ENCODE measurements at places on chromosomes 4 and X.

GRCh38 chr4:20445933-20446723 is 194.4 kb downstream of the SLIT2 start:
- DNase-seq: no peak

DNA sequence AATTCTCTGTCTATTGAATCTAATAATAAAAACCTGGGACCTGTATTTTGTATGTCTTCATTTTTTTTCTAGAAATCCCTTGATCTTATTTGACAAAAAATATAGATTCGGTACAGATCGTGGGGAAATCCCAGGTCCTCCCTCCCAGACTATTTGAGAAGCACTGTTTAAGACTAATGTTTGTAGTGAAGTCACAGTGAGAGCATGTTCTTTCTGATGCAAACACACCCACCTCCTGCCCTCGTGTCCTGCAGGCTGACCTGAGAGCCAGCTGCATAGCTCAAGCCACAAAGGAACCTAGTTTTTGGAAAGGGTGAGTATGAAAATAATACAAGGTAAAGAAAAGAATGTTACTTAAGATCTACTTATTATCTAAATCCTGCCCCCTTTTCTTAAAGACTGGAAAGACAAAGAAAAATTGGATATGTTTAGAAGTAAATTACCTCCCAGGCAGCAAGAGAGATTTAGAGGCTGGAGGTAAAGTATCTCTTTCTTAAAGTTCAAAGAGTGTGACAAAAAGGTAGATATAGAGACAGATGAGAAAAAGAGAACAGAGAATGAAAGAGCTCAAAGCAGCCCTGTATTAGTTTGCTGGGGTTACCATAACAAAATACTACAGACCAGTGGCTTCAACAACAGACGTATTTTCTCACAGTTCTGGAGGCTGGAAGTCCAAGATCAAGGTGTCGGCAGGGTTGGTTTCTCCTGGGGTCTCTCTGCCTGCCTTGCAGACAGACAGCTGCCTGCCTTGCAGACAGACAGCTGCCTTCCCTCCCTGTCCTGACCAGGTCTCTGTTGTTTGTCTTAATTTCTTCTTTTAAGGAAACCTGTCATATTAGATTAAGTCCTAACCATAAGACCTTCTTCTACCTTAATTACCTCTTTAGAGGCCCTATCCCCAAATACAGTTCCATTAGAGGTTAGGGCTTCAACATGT is 20.4 kb upstream of the DCTD start:
- DNase-seq: no peak

DNA sequence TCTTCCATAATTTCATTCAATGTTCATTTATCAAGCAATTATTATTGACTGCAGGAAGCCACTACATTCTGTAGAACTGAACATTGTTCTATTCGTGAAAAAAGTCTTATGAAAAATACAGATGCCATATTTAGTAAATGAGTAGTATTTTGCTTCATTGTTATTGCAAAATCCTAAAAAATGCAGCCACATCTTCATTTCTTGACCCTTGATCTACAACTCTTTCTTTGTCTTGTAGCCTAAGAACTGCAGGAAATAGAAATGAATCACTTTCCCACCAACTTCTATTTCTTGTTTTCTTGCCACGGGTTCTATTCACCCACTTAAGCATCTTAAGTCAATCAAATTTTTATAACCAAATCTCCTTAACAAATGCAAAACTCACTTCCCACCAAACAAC is 63.3 kb downstream of the KCNIP4 start:
- DNase-seq: no peak

- no peak for DNase-seq
Observed at GRCh38 chrX:131910586-131910985, 112.5 kb upstream of the STK26 start.

DNA sequence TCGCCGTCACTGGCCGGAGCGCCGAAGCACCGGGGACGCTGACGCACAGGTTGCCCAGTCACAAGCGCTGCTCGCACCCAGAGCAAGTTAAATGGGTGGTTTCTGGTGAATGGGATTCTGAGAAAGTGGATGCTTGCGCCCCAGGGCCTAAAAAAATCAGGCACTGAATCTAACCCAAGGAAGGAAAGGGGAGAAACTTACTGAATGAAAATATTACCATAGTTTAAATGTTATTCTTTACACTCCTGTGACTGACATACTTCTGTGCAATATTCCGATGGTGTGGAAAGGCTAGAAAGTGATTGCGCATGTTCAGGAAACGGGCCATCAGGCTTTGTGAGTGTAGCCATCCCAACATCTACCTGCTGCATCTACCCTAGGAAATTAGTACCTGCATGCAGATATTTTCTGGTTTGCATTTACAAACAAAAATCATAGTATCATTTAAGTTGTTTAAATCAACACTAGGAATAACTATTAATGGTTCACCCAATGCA is 838 bp upstream of the ABCG2 start:
- DNase-seq: no peak

DNA sequence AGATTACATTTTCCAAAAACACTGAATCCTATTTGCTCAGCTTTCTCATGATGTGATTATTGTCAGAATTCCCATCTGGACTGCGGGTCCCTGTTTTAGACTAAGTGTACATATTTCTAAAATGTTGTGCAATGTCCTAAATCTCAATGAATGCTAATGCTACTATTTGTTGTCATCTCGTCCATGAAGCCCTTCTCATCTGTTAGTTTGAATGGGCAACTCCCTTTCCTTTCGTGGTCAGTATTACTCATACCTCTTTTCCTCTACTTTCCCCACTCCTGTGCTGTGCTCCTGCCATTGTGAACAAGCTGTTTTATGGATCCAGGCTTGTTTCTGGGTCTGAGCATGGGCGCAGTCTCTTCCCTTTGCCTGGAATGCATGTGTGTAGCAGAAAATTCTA is 91.0 kb downstream of the MID1 start:
- DNase-seq: no peak

DNA sequence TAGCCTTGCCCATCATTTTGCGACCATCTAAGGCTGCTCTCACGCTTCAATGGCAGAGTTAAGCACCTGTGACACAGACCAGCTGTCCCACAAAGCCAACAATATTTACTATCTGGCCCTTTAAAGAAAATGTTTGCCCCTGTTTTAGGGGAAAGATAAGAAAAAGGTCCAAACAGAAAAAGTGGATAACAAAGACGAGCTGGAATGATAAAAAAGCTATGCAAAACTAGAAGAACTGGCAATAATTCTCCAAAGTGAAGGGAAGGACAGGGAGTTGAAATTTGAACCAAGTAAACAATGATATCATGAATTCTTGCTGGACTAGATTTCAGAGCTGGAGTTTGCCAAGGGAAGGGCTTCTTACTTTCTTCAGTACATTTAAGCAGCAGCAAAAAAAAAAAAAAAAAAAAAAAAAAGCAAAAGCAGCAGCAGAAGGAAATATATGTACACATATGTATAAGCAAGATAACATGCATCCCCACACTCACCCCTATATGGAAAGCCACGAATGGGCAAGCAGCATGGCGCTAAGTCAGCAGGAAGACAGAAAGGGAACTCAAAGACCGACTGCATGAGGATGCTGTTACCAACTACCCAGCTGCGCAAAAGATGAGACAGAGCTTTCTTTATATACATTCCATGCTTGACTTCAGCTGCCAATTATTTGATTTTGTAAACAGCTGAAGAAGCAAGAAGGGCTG is 12.5 kb downstream of the TRAPPC2 start:
- no peak for DNase-seq

GRCh38 chr4:67201334-67201733 is 344.0 kb downstream of the CENPC start:
- DNase-seq: no peak

DNA sequence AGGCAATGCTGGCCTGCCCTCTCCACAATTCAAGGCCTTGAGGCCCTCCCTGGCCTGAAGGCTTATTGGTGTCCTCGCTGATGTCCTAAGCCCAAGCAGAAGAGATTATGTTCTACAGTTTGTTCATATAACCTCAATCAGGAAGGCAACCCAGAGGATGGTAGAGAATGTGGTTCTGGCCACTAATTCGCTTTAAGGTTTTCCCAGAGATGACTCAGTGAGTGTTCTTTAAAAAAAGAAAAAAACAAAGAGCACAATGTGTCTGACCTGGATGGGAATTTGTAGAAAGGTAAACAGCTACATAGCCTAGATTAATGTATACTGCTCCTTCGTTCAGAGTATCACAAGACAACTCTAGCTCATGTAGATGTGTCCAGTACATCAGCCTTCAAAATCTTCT is 66.0 kb downstream of the MANBA start:
- no peak for DNase-seq

DNA sequence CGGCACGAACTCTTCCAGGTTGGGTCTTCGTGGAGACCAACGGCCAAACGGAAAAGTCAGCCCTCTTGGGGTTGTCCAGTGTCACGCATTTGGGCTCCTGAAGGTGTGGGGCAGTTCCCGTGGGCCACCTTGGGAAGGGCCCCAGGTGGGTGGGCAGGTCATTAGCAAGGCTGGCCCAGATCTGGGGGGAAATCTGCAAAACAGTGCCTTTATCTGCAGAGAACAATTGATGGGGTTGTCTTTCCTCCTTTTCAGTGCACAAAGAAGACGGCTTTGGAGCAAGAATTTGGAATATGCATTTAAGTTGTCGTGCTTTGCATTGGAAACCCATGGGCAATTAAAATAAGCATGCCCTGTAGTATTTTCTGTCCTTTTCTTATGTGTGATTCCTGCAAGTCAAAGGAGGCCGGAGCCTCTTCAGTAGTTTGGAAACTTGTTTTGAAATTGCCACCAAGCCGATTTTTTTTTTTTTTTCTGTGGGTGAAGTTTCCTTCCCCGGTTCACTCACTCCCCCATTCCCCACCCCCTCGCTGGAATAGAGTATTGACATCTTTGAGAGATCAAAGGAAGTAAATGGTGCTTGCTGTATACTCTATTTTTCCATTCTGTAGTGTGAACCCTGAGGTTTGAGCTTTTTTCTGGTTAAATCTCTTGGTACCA is 9.8 kb downstream of the ZIC3 start:
- DNase-seq: no peak

- no peak for DNase-seq
Observed at GRCh38 chr4:137378821-137379220, 153.5 kb downstream of the PCDH18 start.

DNA sequence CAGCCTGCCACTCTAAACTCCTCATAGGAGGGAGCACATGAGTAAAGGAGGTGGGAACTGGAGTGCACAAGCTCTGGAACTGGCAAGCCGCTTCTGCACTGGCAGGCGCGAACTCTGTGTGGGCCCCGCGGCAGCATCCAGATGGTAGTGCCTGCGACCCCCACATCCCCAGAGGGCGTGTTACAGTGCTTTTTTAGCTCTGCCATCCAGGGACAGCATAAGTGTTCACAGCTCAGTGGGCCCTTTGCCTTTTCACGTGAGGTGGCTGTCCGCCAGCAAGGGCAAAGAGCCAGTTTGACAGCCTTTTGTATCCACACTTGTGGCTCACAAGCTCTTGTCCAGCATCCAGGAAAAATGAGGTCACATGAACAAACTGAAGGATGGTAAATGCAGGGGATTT is 581.6 kb upstream of the DIAPH2 start:
- no peak for DNase-seq

DNA sequence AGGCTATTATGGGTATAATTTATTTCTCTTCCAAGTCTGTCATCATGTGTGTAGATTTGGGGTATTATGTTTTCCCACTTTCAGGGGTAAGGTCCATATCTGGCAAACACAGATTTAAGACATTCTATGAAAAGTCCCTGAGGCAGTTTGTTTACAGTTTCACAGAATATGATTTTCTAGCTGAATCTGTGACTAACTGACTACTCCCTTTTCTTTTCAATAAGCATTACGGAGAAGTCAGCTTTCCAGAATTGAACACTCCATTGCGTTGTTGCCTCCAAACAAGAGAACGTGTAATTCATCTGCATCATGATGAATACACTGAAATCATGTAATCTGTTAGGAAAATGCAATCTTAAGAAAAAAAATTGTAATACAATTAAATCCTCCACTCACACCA is 226.7 kb upstream of the SFRP2 start:
- DNase-seq: no peak

- DNase-seq: no peak
Observed at GRCh38 chr4:148850257-148850995, 408.2 kb upstream of the NR3C2 start.

DNA sequence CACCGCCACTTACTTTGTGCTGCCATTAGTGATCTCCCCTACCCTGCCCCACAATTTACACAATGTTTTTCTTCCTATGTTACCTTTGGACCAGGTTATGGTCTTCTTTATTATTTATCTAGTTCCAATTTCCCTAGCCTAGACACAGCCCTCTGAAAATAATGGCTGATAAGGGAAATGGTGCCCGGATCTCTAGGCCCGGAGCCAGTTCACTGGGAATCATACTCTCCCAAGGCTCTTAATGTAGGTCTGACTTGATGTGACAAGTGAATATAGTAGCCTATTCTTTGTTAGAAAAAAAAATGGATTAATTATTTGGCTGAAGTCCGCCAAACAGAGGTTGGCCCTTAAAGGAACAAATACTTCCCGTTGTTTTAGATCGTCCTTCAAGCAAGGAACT is 208.0 kb downstream of the RELL1 start:
- no peak for DNase-seq

- no peak for DNase-seq
Observed at GRCh38 chrX:662126-662525, 31.5 kb downstream of the SHOX start.

DNA sequence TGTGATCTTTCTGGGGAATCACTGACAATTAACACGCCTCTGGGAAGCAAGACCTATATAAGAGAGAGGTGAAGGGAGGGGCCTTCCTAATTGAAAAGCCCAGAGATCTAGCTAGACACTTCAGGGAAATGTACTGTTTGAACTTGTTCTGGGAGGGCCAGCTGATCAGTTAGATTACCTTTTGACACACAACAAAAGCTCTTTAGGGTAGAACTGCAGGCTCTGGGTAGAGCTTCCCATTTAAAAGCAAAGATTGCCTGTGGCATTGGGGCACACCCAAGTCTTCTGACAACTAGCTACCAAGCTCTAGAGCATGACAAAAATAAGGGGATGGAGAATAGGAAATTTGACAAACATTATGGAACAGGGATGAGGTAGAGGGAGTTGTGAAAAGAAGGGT is 26.3 kb downstream of the AREG start:
- DNase-seq: no peak

GRCh38 chr4:171582961-171583581 is 230.1 kb upstream of the GALNTL6 start:
- DNase-seq: no peak

DNA sequence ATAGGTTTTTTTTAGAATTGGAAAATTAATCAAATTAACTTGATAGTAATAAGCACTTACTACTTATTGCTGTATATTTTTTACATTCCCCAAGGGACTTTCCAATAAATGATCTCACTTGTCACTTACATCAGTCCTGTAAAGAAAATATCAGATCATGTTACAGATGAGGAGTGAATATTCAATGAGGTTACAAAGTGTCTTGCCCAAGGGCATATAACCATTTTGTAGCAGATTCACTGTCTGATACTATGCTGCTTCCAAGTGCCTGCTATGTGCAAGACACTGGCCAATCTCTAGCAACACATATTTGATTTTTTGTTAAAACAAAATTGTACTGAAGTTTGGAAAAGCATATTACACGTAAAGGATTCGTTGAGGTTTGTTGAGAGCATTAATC is 1287.7 kb downstream of the FAM133A start:
- DNase-seq: no peak

GRCh38 chr4:91243132-91243531 is 1060.6 kb upstream of the GRID2 start:
- DNase-seq: no peak

Measured in CD4-positive, alpha-beta T cell treated with Interleukin-2 at 100 ng/mL for 4 hours (primary cell).